ENCODE measurements at places on chromosomes 3 and 15. TPM values are rescaled to one million over a fixed set of nuclear protein-coding genes. Genes with fewer than 3 reads are reported as not detected.

ZNF639 gene
- 51.8 TPM for total RNA-seq

DNA sequence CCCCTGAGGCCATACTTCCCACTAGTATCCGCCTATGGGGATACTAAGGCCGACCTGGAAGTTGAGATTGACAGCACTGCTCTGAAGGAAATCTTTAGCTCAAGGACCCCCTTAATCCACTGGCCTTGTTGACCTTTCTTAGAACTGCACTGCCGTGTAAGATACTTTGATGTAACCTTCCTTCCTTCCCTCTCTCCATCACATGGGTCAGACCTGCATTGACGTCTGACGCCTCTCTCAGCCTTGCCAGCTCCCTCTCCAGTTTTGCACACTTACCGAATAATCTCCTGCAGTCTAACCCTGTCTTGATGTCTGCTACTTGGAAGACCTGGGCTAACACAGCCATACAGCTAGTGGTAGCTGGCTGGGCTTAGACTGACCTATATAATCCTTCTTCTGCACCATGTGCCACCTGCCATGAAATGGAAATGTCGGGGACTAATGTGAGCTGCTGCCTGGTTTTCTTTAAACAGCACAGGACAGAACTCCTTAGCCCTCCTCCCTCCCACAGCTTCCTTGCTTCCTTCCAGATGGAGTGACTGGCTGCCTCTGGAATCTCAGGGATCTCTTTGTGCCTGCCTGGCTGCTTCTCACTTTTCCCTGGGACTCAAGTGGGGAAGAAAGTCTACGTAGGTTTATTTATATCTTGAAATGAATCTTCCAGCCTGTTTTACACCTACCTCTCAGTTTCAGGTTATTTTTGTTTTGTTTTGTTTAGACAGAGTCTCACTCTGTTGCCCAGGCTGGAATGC is 39.2 kb upstream of the HERC1 start:
- DNase-seq: peak; percentile 80

FGD5 gene
- total RNA-seq: under 0.01 TPM

PCYT1A gene
- 86.1 TPM for total RNA-seq

GRCh38 chr15:23384371-23384770 is 29.8 kb downstream of the GOLGA8S start:
- DNase-seq: no peak

GRCh38 chr3:50512131-50512530 is 8.7 kb upstream of the CACNA2D2 start:
- DNase-seq: no peak

DNA sequence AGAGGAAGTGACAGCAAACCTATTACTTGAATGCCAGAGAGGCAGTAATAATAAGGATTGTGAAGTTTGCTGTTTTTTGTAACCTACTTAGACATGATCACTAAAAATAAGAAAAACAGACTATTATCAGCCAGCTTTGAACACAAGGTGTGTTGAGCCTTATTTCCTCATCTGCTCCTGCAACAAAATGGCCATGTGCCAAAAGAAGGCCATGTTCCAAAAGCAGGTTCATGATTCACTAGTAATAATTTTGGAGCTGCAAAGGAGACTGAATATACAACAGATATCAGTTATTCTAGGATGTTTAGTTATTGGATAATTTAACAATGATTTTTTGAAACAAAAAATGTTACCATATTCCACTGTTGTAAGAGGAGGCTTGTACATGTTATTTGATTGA is 578.7 kb downstream of the SQOR start:
- no peak for DNase-seq

SLC24A5 gene
- not detected for total RNA-seq

GRCh38 chr15:101514318-101514717 is 24.8 kb upstream of the PCSK6 start:
- no peak for DNase-seq

- DNase-seq: no peak
Observed at GRCh38 chr3:160040181-160040580, 51.5 kb downstream of the IL12A start.

DNA sequence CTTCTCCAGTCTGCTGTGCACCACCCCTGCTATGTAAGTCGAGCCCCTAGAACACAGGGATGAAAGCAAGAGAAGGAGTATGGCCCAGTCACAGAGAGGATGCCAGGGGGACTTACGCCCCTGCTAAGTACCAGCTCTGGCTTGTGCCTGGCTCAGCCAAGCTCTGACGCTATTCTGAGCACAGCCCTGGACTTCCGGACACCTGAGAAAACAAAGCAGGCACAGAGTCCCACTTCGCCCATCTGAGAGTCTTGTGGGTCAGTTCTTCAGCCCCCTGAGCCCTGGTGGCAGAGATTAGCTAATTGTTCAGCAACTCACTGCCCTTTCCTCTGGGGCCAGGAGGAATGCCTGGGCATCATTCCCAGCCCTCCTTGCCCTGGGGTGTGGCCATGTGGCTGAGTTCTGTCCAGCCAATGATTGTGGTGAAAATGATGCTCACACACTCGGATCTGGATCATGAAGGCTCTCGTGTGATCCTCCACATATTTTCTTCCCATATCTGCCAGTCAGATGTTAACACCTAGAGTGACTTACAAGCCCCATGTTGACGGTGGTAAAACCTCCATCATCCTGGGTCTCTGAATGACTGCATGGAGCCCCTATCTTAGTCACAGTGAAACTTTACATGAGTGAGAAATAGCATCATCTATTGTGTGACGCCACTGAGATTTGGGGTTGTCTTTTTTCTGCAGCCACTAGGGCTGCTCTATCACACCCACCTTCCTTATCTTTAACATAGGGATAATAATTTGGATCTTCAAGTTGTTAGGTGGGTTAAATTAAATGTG is 105.7 kb downstream of the TPRA1 start:
- peak; percentile 93 for DNase-seq

PRKCD gene
- total RNA-seq: 2.2 TPM

- peak; percentile 85 for DNase-seq
Observed at GRCh38 chr3:194250098-194251002, 100.8 kb downstream of the CPN2 start.

EIF4A2 gene
- total RNA-seq: 438 TPM

Measured in osteoblast (primary cell).